ENCODE measurements at places on chromosomes 2 and 18. TPM values are rescaled to one million over a fixed set of nuclear protein-coding genes. Genes with fewer than 3 reads are reported as not detected.
A peak's percentile ranks its signal among the peaks of the same experiment; 100 is the strongest.

DNA sequence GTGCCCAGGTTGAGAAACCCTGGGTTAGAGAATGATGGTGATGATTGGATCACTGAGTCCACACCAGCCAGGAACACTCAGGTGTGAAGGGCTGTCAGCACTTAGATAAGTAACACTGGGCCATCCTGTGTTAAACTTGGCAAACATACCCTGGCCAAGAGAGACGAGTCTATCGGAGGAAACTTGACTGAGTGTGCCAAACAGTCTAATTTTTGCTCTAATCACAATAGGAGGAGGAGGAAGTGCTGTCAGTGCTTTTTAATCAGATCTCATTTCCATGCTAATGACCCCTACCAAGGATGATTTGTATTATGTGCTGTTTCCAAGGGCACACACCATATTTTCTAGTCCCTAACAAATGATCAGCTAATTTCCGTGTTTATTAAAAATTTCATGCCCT, 63.8 kb upstream of the SEC11C start:
- DNase-seq, result no peak

- no peak for DNase-seq
Observed at GRCh38 chr2:70091816-70092215, 4.5 kb downstream of the PCBP1 start.

DNA sequence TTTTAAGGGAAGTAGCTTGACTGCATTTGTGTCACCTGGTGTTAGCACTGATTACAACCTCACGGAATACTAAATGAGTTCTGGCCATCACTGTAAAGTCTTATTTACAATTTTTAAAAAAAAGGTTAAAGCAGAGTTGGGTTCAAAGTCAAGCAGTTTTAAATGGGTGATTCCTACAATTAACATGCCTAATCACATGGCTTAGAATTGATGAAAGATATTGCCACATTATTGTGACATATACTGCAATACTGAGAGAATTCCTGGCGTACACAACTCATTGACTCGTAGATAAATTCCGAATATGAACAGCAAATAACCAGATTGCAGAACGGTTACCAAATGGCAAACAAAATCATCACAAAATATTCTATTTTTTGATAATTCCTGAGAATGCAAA, 34.2 kb downstream of the ROCK2 start:
- DNase-seq, result no peak

- DNase-seq, result no peak
Observed at GRCh38 chr2:234403074-234403473, 93.8 kb downstream of the ARL4C start.

GRCh38 chr2:206647985-206648384, 5.7 kb downstream of the FAM237A start:
- no peak for DNase-seq

GRCh38 chr2:157320409-157320808, 5.2 kb downstream of the ERMN start:
- no peak for DNase-seq

DNA sequence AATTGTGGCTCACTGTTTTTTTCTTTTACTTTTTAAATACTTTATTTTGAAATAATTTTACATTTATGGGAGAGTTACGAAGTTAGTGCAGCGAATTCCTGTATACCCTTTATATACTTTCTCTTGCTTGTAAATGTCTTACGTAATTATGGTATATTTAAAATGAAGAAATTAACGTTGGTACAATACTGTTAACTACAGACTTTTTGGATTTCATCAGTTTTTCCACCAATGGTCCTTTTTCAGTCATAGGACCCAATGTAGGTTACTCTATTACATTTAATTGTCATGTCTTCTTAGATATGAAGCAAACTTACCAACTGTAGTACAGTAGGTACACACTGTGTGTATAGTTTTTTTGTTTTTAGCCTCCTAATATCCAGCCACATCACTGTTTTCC, 76.3 kb downstream of the BOLA3 start:
- DNase-seq, result no peak

- no peak for DNase-seq
Observed at GRCh38 chr2:69729266-69729665, 12.7 kb upstream of the ANXA4 start.

DNA sequence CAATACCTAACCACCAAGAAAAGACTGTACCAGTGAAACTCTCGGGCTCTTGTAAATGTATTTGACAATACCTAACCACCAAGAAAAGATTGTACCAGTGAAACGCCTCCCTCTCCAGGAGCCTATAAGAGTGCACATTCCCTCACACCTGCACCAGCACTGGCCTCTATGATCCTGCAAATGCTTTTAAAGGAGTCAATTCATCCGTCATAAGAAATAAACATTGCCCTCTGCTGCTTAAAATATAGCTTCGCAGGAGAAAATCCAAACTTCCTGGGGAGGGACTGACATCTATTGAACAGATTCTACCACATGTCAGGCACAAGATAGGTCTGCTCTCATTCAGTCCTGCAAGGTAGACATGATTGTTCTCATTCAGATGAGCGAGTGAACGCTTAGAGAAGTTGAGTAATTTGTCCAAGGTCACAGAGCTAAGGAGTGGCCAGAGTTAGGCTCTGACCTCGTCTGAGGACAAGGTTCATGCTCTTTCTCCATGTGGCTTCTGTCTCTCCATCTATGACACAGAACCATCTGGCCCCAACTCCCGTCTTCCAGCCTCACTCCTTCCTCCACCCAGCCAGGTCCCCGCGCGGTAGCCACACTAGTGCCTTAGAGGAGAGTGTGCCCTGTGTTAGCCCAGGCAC, 38.7 kb downstream of the MCFD2 start:
- peak; percentile 14 for DNase-seq

- peak; percentile 34 for DNase-seq
Observed at GRCh38 chr2:172977270-172978062, 98.2 kb upstream of the MAP3K20 start.

- DNase-seq, result peak; percentile 77
Observed at GRCh38 chr2:88190808-88191721, 20.9 kb downstream of the THNSL2 start.

DNA sequence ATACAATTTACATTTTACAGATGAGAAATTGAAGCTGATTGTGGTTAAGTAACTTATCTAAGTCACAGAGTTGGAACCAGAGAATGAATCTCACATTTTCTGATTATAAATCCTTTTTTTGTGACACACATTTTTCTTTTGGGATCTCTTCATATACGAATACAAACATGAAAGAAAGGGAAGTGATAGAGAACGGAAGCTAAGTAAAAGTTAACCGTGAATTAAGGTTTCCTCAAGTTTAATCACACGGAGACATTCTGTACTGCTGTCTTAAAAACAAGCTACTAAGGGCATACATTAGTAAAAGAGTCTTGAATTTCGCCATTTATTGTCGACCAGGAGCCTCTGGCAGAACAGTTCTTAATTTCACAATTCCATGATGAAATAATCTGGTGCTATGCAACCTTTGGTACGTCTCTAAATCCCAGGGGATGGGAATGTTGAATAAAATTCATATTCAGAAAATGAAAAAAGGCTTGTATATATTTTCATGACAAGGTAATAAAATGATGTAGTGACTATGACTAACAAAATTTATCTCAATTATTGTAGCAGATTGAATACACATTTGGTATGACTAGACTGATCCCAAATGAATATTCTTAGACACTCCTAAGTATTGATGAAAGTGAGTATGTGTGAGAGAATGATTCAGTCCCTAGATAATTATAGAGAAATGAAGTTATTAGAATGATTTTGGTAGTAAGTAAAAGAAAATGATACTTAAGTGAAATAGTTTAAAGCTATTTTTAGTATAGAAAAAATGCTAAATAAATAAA, 40.3 kb upstream of the ZSWIM2 start:
- no peak for DNase-seq

- no peak for DNase-seq
Observed at GRCh38 chr18:8469544-8470130, 139.6 kb upstream of the RAB12 start.

DNA sequence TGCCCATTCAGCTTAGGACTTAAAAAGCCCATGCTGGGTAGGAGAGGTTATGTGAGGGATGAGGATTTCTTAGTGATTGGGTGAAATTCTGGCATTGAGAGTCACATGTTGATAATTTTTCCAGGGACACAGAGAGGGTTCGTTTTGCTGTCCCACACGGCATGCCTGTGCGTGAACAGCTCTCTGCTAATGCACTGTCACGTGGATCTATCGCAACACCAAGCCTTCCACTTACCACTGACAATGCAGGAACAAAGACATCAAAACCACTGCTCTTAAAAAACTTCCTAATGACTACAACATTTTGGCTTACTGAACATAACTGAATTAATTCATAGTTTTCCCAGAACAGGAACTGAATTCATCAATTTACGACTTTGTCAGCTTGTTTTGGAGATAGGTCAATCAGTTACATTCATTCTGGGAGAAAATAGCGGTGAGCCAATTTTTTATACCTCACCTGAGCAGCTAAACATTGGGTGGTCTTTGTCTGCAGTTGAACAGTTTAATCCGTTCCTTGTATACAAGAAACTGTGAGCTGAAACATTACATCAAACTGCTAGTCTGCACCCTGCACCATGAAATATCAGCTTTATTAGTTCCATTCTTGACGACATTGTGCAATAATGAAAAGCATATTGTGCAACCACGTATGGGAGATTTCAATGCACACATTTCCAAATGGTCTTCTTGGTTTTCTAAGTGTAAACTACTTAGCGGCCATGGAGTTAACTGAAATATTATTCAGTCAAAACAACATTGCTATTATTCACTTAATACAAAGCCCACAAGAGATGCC, 127.1 kb downstream of the LPIN1 start:
- no peak for DNase-seq

GRCh38 chr2:207515671-207516070, 14.1 kb upstream of the CREB1 start:
- DNase-seq, result no peak

GRCh38 chr18:3468066-3468705, 18.2 kb downstream of the TGIF1 start:
- DNase-seq, result no peak

DNA sequence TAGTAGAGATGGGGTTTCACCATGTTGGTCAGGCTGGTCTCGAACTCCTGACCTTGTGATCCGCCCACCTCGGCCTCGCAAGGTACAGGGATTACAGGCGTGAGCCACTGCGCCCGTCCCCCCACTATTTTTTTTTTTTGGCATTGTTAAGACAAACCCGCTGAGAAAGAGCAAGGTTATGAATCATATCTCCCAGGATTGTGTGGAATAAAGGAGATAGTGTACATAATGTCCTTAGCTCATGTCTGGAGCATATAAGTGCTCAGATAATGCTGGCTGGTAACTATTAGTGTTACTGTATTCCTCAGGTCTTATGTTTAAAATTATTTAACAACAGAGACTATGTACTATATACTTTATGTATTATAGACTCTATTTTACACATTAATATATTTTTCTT, 36.0 kb downstream of the TTC27 start:
- DNase-seq, result no peak

DNA sequence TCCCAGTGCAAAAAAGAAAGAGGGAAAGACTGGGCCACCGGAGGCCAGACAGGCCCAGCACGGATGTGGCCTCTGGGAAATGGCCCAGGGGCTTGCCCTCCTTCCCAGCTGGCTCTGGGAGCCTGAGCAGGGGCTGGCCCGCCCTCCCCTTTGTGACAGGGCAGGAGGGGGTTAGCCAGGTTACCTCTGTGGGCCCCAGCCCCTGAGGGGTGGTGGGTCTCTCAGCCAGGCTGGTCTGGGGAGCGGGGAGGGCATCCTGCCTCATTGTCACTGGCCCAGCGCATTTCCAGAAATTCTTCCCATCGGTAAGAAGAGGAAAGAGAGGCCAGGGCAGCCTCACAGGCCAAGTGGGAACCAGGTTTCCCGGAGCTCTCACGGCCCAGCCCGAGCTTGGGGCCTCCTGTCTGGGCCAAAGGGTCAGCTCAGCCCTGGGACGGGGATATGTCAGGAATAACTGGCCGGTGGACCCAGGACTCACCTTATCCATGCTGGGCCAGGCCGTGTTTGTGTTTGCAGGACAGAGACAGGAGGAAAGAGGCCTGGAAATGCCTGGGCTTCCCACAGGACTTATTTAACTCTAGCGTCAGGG, 182.2 kb downstream of the ZFP36L2 start:
- DNase-seq, result no peak

DNA sequence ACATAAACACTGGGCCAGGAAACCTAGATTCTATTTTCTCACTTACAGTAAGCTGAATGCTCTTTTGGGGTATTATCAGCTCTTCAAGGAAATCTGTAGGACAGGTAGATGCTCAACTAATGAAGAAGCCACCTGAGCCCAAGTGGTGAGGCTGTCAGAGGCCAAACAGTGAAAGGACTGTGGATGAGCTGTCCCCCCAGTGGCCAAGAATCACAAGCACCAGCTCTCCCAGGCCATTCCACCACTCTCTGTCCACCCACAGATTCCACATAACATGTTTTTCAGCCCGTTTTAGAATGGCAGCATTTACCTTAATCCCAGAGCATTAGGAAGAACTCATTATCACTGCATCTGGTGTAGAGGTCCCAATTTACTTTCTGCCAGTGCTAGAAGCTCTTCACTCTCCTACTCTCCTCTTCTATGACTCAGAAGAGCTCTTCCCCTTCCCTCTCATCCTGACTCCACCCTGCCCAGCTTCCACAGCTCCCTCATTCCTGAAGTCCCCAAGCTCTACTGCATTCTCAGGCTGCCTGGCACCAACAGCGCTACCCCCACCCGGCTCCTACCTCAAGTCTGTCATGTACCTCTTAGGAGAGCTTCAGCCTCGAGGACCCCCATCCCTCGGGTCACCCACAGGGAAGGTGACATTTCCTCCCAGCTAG, 43.8 kb upstream of the GORASP2 start:
- DNase-seq, result no peak

- no peak for DNase-seq
Observed at GRCh38 chr2:159229476-159230144, 56.9 kb downstream of the WDSUB1 start.

GRCh38 chr2:175251425-175252041, 70.0 kb upstream of the ATP5MC3 start:
- DNase-seq, result peak; percentile 42

- DNase-seq, result no peak
Observed at GRCh38 chr2:146893500-146894041, 951.3 kb upstream of the ACVR2A start.

GRCh38 chr18:40692871-40693270, 1262.2 kb upstream of the PIK3C3 start:
- no peak for DNase-seq

- DNase-seq, result no peak
Observed at GRCh38 chr2:116719836-116720235, 1094.7 kb upstream of the DDX18 start.

- no peak for DNase-seq
Observed at GRCh38 chr2:26347286-26347865, 787 bp upstream of the ADGRF3 start.

The NRP2 gene
- 32.0 TPM for total RNA-seq

The SETBP1 gene
- 12.0 TPM for total RNA-seq

The ZDBF2 gene
- total RNA-seq, result 83.6 TPM

The ALKAL2 gene
- total RNA-seq, result not detected

The EFEMP1 gene
- 25.5 TPM for total RNA-seq

The SPC25 gene
- total RNA-seq, result 38.9 TPM

The CARF gene
- 30.9 TPM for total RNA-seq

The SGPP2 gene
- 0.34 TPM for total RNA-seq

Data from neural progenitor cell (in vitro differentiated cells).